Liver (tissue), 10 donors: ENCODE measurements at places on chromosomes 12 and 14.

DNA sequence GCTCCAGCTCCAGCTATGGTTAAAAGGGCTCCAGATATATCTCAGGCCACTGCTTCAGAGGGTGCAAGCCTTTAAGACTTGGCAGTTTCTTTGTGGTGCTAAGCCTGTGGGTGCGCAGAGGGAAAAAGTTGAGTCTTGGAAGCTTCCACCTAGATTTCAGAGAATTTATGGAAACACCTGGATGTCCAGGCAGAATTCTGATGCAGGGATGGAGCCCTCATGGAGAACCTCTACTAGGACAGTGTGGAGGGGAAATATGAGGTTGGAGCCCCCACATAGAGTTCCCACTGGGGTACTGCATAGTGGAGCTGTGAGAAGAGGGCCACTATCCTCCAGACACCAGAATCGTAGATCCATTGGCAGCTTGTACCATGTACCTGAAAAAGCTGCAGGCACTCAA lies 69.9 kb downstream of the SDR9C7 start:
- DNase-seq = no peak

DNA sequence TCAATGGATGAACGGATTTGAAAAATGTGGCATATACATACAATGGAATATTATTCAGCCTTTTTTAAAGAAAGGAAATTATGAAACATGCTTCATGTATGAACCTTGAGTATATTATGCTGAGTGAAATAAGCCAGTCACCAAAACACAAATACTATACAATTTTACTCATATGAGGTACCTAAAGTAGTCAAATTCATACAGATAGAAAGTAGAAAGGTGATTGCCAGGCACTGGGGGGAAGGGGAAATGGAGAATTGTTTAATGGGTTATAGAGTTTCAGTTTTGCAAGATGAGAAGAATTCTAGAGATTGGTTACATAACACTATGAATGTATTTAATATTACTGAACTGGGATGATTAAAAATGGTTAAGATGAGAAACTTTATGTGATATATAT lies 171.4 kb downstream of the TMTC3 start:
- no peak for DNase-seq

GRCh38 chr14:29806124-29806517 lies 121.5 kb downstream of the PRKD1 start:
- DNase-seq = no peak

DNA sequence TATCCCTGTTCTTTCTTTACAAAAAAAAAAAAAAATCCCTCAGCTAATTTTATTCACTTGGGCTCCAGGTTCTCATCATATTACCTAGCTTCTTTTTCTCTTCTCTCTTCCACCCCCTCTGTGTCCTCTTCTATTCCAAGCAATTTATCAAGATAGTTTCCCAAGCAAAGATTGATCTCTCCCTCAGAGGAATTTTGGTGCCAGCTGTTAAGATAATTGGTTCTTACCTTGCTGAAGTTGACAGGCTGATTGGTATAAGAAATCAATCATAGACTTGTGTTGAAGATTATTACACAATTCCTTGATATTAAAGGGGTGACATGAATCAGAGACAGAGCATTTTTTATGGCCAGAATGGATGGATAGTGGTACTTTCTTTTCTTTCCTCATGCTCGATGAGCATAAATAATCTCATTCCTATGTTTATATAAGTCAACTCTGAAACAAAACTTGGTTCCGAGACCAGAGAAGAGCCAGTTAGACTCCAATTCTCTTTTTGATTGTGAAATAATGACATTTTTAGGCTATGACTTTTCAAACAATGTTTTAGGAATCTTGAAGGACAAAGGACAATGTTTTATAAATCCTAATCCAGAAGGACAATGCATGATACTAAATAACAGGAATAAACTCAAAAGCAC lies 264.1 kb upstream of the PRKD1 start:
- DNase-seq = no peak

GRCh38 chr14:75158843-75159614 lies 17.4 kb downstream of the TMED10 start:
- no peak for DNase-seq

- no peak for DNase-seq
Observed at GRCh38 chr14:95462491-95462890, 54.0 kb downstream of the SYNE3 start.

DNA sequence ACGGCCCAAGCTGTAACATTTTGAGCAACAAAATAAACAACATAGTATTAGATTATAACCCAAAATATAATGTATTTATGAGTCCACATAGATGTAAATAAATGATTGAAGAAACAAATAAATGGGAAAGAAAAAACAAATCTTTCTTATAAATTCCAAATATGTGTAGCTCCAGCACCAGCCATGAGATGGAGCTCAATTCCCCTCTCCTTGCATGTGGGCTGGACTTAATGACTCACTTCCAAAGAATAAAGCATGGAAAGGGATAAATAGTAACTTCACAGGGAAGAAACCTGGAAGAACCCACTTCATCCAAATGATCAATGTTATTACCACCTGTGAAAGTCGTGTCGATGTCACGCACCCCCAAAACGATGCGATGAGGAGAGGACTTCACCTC lies 158.8 kb downstream of the RPAP3 start:
- no peak for DNase-seq

GRCh38 chr14:100156776-100157175 lies 2.7 kb downstream of the DEGS2 start:
- no peak for DNase-seq

GRCh38 chr12:1657688-1658087 lies 28.7 kb downstream of the WNT5B start:
- DNase-seq = no peak

GRCh38 chr14:50999726-51000125 lies 55.4 kb upstream of the PYGL start:
- DNase-seq = no peak

- no peak for DNase-seq
Observed at GRCh38 chr12:53867216-53868012, 71.2 kb upstream of the HOXC13 start.

- DNase-seq = no peak
Observed at GRCh38 chr12:67625004-67625403, 23.5 kb upstream of the DYRK2 start.

DNA sequence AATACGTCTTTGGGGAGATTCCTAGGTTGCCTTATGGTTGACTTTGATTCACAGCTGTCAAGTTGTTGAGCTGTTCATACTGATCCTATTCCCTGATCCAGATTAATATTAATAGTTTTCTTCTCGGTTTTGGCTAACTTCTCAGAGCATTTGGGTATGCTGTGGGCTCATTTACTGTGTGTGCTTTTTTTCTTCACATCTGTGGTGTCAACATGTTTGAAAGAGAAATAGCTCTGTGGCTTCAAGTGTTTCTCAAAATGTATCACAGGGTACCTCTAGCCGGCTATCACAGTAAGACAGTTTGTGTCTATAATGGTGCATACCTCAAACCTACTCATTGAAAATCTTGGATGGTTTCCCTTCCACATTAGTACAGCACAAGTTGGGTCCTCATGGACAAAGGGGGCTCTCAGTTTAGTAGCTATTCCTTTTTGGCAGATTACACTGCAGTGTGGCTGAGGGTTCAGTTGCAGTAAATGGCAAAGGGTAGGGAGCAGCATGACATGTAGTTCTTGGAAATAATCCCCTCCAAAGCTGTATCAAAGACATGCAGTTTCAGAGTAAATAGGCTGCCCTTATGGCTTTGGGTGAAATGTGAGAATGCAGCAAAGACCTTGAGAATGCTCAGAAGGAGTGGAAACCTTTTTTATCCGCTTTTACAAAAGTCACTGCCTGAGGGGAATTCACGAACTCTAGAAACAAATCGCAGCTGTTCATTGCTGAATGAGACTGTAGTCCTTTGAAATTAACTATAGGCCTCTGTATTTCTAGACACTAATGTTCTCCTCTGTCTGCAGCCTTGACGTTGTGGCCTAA lies 102.4 kb upstream of the ATF1 start:
- no peak for DNase-seq
